ENCODE measurements at places on chromosomes 12 and 14.

GRCh38 chr14:21408147-21408546, 24.3 kb upstream of the SUPT16H start:
- DNase-seq: peak; percentile 20

DNA sequence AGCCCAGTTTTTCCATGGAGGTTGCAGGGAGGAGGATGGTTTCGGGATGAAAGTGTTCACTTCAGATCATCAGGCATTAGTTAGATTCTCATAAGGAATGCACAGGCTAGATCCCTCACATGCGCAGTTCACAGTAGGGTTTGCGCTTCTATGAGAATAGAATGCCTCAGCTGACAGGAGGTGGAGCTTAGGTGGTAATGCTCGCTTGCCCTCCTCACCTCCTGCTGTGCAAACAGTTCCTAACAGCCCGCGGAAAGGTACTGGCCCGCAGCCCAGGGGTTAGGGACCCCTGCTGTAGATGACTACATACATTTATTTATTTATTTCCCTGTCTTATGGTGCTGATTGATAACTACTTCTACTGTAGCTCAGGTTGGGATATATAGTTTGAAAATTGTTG, 93.2 kb downstream of the FBXO33 start:
- DNase-seq: no peak

GRCh38 chr12:26754148-26754547, 78.8 kb downstream of the ITPR2 start:
- no peak for DNase-seq

DNA sequence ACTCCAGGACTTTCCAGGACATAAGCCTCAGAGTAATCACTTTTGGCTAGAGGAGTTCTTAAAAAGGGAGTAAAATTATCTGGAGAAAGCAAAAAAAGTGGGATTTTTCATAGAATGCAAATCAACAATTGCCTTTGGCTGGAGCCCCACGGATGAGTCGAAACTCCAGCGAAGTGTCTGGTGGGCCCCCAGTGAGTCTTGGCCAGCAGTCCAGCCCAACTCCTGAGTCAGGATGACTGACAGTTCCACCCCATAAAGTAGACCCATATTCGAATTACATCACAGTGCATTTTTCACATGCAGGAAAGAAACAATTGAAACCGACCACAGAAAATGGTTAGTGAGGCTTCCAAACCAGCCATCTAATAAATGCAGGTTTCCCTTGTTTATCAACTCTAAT, 265.7 kb downstream of the BCL11B start:
- no peak for DNase-seq

- DNase-seq: no peak
Observed at GRCh38 chr14:42488965-42489364, 882.3 kb downstream of the LRFN5 start.

- DNase-seq: no peak
Observed at GRCh38 chr12:23540572-23540971, 408.9 kb downstream of the SOX5 start.

- DNase-seq: no peak
Observed at GRCh38 chr14:85921241-85921640, 391.3 kb downstream of the FLRT2 start.

- no peak for DNase-seq
Observed at GRCh38 chr12:10584415-10584814, 29.0 kb downstream of the MAGOHB start.
